ENCODE measurements at places on chromosomes 16 and 17.

DNA sequence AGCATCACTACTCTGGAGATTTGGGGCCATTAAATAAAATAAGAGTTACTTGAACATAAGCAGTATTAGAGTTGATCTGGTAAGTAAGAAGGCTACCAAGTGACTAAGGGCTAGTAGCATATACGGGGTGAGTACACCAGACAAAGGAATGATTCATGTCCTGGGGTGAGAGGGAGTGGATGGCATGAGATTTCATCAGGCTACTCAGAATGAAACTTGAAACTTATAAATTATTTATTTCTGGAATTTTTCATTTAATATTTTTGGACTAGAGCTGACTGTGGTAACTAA, 2.3 kb downstream of the SLFN5 start:
- DNase-seq = no peak

DNA sequence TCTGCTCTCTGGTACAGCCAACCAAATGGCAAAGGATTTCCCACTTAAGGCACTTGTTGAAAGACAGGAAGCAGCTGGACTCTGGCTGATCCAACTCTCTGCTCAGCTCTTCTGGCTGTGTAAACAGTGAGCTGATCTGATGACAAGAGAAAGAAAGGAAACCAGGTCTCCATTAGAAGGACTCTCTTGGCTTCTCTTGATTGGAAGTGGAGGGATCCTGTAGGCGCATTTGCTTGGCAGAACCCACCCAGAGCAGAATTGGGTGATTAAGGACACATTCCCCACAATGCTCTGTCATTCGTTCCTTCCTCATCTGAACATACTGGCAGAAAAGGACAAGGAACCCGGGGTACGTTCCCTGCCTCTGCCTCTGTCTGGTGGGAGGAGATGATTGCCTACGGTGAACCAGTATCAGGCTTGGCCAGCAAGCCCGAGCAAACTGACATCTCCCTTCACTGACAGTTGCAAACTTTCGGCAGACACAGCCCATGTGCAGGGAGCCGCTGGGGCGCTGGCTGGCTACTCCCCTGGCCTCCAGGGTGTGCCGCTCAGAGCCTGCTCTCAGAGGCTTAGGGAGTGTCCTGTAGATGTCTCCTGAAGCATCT, 29.1 kb downstream of the LDHD start:
- DNase-seq = peak; percentile 56

- no peak for DNase-seq
These were observed 20.8 kb upstream of the CDC6 start for GRCh38 chr17:40266882-40267281.

- no peak for DNase-seq
These were observed 296.6 kb downstream of the NPIPA8 start for GRCh38 chr16:18039931-18040330.

- no peak for DNase-seq
These were observed 249.6 kb upstream of the AXIN2 start for GRCh38 chr17:65811043-65811442.

GRCh38 chr17:50117202-50118051, 12.5 kb downstream of the SAMD14 start:
- no peak for DNase-seq

- no peak for DNase-seq
These were observed 12.1 kb upstream of the ACE start for GRCh38 chr17:63464691-63465236.

DNA sequence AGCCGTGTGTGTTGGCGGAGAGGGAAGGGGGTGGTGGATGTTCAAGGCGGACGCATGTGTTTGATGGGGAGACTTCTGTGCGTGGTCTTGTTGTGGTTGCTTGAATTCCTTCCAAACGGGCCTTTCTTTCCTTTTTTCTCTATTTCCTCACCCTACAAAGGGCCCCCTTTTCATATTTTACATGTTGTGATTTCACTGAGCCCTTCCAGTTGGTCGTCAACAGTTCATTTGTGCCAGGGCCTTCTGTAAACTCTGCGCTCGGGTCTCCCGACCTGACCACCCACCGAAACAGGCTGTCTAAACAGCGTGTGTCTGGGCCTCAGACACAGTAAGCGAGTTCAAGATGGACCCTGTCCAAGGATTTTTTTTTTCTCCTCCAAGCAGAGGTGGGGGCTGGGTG, 228.4 kb downstream of the IRF8 start:
- DNase-seq = no peak

GRCh38 chr17:45764479-45764878, 19.6 kb upstream of the CRHR1 start:
- DNase-seq = no peak

- peak; percentile 1 for DNase-seq
These were observed 185.3 kb upstream of the CACNG3 start for GRCh38 chr16:24070851-24071250.

GRCh38 chr16:14155572-14156190, 84.6 kb downstream of the MRTFB start:
- no peak for DNase-seq

DNA sequence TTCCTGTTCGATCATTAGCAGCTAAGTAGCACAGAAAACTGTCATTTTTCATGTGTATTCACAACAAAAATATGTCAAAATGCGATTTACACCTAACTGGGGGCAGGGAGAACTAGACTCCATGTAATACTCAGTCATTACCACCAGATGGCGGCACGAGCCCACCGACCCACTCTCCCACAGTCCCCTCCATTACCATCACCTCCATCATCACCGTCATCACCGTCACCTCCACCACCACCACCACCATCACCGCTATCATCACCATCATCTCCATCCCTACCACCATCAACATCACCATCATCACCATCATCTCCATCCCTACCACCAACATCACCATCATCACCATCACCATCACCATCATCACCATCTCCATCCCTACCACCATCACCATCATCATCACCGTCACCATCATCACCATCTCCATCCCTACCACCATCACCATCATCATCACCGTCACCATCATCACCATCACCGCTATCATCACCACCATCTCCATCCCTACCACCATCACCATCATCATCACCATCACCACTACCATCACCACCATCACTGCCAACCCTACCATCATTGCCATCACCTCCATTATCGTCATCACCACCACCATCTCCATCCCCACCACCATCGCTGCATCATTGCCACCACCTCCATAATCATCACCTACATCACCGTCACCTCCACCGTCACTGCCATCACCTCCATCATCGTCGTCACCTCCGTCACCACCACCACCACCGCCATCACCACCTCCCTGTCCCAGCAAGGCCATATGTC, 14.4 kb downstream of the NDUFAF8 start:
- DNase-seq = peak; percentile 8

- no peak for DNase-seq
These were observed 9.2 kb upstream of the P2RX5 start for GRCh38 chr17:3704931-3705717.

DNA sequence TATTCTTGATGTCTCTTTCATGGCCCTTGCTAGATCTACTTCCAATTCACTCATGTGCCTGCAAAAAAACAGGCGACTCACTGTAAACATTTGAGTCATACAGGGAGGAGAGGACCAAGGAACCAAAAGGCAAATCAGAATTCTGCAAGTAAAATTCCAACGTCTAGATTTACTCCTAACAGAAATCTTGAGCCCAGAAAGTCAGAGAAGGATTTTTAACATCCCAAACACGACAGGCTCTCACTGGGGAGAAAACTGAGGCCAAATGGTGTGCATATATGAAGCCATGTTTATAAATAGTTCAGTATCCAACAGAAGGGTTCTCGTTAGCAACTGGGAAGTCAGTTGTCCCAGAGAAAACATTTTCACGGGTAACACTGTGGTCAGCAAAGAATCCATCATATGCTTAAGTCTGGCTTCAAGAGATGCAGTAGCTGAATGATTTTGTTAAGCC, 40.1 kb downstream of the LITAF start:
- DNase-seq = no peak

- no peak for DNase-seq
These were observed 10.2 kb downstream of the ENDOV start for GRCh38 chr17:80424878-80425765.

DNA sequence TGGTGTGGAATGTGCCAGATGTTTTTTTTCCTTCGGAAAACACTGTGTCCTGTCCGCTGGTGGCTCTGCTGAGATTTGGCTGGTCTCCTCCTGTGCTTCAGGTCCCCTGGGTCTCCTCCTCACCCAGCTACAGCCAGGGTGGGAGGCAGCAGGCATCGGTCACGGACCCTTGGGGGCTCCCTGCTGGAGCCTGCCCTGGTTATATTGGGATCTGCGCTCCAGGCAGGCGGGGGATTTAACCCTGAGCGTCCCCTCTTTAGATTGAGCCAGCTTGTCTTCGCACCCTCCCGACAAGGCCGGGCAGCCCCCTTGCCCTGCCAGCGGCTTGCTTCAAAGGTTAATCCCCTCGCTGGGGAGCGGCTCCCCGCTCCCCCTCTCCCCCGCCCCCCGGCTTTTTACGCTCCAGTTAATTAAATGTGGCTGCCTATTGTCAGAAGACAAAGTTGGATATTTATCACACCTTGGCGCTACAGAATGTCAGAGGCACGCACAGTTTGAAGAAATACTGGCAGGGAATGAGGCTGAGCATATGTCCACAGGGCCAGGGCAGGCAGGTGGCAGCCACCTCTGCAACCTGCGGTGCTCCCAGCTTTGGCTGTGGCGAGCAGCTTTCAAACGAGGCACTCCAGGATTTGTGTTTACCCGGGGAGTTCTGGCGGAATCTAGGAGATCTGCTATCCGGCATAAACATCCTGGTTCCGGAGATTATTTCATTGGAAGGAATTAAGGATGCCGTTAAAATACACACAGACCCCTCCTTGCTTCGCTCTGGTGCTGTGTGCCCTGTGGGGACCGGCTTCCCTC, 38.2 kb upstream of the GSE1 start:
- DNase-seq = peak; percentile 26

DNA sequence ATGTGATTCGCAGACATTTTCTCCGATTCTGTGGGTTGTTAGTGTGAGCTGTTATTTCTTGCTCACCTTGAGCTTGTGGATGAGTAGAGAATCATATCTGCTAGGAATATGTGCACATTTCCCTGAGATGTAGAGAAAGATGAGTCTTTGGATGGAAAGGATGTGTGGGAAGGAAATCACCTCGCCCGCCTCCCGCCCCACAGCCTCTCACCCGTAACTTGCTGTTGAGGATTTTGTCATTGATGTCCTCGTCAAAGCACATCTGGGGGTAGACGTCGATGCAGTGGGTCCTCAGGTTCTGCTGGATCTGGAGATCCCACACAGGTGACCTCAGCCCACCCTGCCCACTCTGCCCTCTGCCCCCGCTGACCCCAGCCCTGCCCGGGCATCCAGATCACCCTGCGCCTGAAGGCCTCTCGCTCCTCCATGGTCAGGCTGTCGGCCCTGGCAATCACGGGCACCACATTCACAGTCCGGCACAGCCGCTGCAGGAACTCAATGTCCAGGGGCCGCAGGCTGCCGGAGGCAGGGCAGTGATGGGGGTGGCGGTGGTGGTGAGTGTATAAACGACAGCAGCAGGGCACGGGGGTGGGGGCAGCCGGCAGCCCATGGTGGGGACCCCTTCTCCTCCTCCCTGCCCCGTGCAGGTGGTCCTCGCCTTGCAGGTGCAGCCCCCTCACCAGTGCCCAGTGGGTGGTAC, 4.7 kb downstream of the SEPTIN12 start:
- no peak for DNase-seq

- no peak for DNase-seq
These were observed 31.1 kb upstream of the CPNE2 start for GRCh38 chr16:57061084-57061905.

GRCh38 chr16:27332105-27332504, 18.3 kb downstream of the IL4R start:
- DNase-seq = no peak

DNA sequence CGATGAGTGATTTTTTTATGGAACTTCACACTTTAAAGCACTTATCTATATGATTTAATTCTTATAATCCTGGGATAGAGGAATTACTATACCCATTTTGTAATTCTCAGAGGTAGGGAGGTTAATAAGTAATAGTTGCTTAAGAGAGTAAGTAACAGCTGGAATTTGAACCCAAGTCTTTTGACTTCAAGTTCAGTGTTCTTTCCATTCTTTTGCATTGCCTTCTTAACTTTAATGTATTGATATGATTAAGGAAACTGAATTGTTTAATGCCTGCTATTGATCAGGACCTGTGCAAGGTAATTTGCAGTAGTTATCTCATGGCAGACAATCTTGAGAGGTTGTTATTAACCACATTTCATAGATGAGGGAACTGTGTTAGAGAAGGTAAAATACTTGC, 78.5 kb downstream of the TUBD1 start:
- no peak for DNase-seq

GRCh38 chr16:80150978-80151721, 389.6 kb upstream of the DYNLRB2 start:
- no peak for DNase-seq

- no peak for DNase-seq
These were observed 28.9 kb upstream of the MAP3K14 start for GRCh38 chr17:45345554-45346215.

DNA sequence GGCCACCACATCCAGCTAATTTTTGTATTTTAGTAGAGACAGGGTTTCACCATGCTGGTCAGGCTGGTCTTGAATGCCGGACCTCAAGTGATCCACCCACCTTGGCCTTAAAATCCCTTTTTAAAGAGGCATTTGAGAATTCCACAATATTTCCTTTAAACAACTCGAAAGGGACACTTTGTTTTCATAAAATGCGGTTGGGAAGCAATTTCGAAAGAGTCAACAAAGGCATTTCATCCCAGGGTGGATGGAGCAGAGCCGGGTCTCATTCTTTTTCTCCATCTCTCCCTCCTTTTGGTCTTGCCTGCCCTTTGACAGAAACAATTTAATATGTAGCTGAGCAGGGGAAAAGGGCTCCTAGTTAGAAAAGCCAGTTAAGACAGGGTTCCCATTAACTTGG, 13.5 kb upstream of the COG1 start:
- DNase-seq = no peak
